ENCODE measurements at places on chromosomes 7 and 10. TPM values are rescaled to one million over a fixed set of nuclear protein-coding genes. Genes with fewer than 3 reads are reported as not detected.

DNA sequence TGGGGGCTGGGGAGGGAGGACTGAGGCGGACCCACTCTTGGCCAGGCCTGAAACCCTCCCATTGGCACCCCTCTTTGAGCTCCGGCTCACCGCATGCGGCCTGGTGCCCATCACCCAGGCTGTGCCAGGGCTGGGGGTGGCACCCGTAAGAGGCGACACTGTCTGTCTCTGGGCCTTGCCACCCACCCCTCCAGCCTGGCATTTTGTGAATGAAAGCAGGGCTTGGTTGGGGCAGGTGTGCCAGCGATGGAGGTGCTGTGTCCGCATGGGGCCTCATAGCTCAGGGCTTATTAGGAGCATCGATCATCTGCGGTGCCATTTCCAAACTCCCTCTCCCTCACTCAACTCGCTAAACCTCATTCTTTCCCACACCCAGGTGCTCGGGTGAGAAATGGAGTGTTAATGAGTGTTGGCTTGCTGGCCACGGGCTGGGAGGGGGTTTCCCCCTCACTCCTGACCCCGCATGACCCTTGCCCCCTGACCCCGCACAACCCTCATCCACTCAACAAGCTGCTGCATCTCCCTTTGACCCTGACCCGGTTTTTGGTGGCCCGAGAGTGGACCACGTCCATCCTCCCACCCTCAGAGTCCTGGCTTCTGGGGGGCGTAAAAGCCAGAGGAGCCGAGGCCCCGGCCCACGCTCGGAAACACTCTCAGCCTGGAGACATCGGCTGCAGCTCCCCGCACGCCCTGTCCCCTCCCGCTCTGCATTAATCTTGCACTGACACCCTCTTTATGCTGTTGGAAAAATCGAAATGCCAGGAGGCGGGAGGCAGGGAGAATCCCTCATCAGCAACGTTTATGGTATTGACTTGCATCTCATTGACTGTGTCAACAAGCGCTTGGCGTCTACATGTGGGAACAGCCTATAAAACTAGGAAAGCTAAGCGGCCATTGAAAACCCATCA, 161.2 kb downstream of the DNAJB6 start:
- no peak for DNase-seq

GRCh38 chr10:59793919-59794318, 40.7 kb upstream of the MRLN start:
- no peak for DNase-seq

DNA sequence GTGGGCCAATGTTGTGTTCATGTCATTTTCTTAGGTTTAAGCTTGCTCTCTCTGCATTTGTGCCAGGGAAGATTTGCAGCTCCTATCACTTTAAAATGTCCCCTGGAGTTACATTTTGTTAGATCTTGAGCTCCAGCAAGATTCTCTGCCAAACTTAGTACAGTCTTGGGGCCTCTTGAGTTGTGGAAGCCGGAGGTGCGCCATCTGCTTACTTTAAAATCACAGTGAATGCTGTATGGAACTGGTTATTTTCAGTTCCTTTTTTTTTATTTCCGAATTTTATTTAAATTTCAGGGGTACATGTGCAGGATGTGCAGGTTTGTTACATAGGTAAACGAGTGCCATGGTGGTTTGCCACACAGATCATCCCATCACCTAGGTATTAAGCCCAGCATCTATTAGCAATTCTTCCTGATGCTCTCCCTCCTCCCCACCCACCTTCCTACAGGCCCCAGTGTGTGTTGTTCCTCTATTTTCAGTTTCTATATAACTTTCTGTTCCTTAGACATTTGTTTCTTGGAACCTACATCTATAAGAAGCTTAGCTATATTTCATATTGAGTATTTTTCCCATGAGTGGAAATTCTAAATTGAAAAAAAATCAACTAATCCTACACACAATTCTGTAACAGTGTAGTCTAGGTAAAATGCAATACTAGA, 114.4 kb upstream of the CREB5 start:
- DNase-seq, result no peak

DNA sequence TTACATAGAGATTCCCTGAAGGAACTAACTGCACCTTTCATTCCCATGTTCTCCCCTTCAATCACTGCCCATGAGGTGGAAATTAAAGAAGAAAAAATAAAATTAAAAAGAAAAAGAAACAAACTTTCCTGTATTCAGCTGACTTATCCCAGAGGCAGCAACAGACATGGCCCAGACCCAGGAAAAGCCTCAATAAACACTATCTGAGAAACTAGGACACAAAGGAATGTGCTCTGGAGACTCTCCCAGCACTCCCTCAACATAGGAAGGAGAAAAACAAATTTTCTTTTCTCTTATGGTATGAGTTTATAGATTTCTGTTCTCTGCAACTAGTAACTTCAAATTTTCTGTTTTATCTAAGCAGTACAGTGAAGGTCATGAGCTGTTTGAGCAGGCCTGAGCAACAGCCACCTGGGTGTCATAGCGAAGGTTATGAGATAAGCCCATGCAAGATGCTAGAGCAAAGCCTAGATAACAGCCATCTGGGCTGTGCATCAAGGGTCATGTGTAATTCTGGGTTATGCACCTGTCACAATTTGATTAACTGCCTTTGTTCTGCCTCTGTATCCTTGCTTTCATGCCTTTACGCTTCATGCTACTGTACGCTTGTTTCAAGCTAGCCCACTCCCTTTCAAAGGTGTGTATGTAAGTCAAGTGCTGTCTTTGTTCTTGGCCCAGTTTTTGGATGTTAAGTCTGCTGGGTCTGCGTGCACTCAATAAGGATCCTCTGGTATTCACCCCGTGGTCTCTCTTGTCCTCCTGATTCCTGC, 11.0 kb upstream of the OR6B1 start:
- no peak for DNase-seq

The CACNB2 gene
- not detected for polyA plus RNA-seq
